ENCODE measurements at places on chromosomes 13 and 19. TPM values are rescaled to one million over a fixed set of nuclear protein-coding genes. Genes with fewer than 3 reads are reported as not detected.

The LGALS4 gene
- total RNA-seq = 0.20 TPM

The BIVM gene
- total RNA-seq = 23.0 TPM

The TNFRSF19 gene
- total RNA-seq = 0.78 TPM

The HOMER3 gene
- total RNA-seq = 160 TPM

The R3HDM4 gene
- total RNA-seq = 55.4 TPM

The DHDH gene
- total RNA-seq = 0.46 TPM

The GAS6 gene
- 230 TPM for total RNA-seq

The KIRREL2 gene
- not detected for total RNA-seq

All from foreskin keratinocyte (primary cell).